ENCODE measurements at places on chromosomes 6 and 20. TPM values are rescaled to one million over a fixed set of nuclear protein-coding genes. Genes with fewer than 3 reads are reported as not detected.

The BRPF3 gene
- 17.5 TPM for polyA plus RNA-seq

The THEMIS gene
- polyA plus RNA-seq, result 0.15 TPM

The PAQR8 gene
- 12.1 TPM for polyA plus RNA-seq

The NMBR gene
- polyA plus RNA-seq, result 0.15 TPM

The PRDM1 gene
- polyA plus RNA-seq, result 3.7 TPM

The VPS16 gene
- 33.2 TPM for polyA plus RNA-seq

The TMEM244 gene
- polyA plus RNA-seq, result not detected
